Tibial nerve (tissue), 4 donors: ENCODE measurements at places on chromosomes 16 and 17. TPM values are rescaled to one million over a fixed set of nuclear protein-coding genes. Genes with fewer than 3 reads are reported as not detected.
A peak's percentile ranks its signal among the peaks of the same experiment; 100 is the strongest.

DNA sequence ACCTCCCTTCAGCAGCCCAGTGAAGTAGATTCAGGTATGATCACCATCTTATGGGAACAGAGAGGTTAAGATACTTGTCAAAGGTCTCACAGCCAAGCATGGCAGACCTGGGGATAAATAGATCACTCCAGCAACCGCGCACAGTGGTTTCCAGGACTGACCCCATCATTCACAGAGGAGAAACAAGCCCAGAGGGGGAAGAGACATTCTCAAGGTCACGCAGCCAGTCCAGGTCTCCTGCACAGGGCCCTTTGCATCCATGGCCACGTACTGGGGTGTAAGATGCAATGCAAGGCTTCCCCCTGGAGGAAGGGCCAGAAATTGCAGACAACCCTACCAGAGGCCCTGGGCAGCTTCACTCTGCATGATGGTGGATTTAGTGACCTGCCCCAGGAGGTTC, 19.9 kb downstream of the TLE7 start:
- H3K4me3 ChIP-seq, result no peak overlapping the region
- H3K36me3 ChIP-seq, result no peaks in the 10 kb centered on the region
- H3K4me1 ChIP-seq, result no peaks in the 10 kb centered on the region
- no peaks in the 10 kb centered on the region for H3K27me3 ChIP-seq

The HBZ gene
- total RNA-seq, result not detected

DNA sequence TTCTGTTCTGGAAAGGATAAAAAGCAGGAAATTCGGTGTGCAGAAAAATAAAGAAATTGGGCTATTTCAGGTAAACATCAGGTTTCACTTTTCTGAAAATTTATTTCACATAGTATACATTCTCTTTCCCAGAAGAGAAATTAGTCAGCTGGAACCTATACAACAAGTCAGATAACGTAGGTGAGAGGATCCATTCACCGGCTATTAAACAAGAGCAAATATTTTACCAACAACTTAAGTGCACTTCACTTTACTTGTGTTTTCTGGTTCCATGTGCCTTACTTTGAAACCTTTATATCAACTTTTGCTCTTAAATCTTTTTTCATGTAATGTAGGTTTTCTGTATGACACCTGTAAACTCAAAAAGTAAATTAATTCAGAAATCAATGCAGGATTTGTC, 839.7 kb downstream of the CDH11 start:
- no peak for DNase-seq
- no peak overlapping the region for H3K4me3 ChIP-seq
- H3K27ac ChIP-seq, result no peak overlapping the region
- H3K36me3 ChIP-seq, result no peaks in the 10 kb centered on the region
- H3K27me3 ChIP-seq, result no peaks in the 10 kb centered on the region
- no peaks in the 10 kb centered on the region for H3K4me1 ChIP-seq

DNA sequence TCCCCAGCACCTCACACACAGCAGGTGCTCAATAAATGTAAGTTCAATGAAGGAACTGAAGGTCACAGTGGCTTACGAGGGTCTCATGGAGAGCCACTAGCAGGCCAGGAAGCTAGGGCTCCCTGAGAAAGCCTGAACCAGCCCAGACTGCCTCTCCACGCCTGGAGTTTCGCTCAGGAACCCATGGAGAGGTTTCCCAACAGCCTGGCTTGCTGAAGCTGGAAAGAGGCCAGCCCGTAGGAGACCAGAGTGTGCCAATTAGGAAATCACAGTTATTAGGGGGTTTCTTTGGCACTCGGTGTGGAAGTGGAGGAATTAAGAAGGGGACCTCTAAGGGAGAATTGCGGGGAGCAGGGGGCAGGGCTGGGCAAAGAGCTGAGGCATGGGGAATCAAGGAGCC, 36.3 kb upstream of the CACNG1 start:
- no peaks in the 10 kb centered on the region for H3K27me3 ChIP-seq
- no peak overlapping the region for H3K4me3 ChIP-seq
- H3K27ac ChIP-seq, result no peak overlapping the region

The ZPBP2 gene
- total RNA-seq, result not detected

DNA sequence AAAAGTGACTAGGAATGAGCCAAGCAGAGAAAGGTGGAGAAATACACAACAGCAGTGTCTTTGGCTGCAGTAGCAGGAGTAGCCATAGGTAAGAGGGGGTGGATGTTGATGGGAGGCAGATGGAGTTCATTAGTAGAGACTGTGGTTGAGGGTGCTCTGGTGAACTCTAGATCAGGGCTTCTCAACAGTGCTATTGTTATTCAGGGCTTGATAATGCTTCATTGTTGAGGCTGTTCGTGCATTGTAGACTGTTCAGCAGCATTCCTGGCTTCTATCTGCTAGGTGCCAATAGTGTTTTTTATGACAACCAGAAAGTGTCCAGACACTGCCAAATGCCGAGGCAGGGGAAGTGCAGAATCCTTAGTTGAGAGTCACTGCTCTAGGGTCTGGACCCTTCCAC, 3.6 kb downstream of the ALKBH5 start:
- H3K4me3 ChIP-seq, result peak overlapping the region; percentile 94
- H3K36me3 ChIP-seq, result no peaks in the 10 kb centered on the region
- H3K27ac ChIP-seq, result peak overlapping the region; percentile 34
- H3K4me1 ChIP-seq, result no peaks in the 10 kb centered on the region

The ALOXE3 gene
- total RNA-seq, result not detected

The TOP2A gene
- total RNA-seq, result 3.9 TPM

The PRSS21 gene
- total RNA-seq, result not detected

DNA sequence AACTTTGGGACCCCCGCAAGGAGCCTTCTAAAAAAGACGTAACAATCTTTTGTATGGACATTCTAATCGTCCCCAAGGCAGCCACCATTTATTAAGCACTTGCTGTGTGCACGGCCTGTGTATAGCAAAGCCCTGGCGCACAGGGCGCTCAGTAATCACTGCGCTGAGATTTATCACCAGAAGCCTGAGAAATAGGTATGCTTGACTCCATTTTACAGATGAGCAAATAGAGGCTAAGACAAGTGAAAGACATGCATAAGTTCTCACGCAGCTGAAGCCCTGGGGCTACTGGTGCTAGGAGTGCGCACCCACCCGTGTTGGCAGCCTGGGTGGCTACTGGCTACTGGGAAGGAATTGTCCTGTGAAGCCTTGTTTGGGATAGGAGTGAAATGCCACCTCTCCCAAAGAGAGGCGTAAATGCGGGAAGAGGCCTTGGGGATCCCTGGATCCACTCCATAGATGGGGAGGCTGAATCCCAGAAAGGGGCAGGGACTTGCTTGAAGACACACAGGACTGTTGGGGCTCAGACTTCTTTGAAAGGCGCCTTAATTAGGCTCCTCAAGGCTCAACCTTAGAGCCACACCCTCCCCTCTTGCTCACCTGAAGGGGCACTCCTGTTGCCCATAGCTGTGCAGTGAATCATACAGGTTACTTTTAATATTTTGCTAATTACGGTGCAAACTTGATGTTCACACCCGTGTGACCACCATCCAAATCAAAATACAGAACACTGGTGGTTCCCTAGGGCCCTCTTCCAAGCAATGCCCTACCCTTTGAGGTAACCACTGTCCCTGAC, 634 bp upstream of the NATD1 start:
- no peaks in the 10 kb centered on the region for H3K4me1 ChIP-seq
- no peaks in the 10 kb centered on the region for H3K27me3 ChIP-seq
- peak overlapping the region; percentile 85 for H3K27ac ChIP-seq
- H3K4me3 ChIP-seq, result peak overlapping the region; percentile 62
- DNase-seq, result no peak

The GLTPD2 gene
- total RNA-seq, result not detected

GRCh38 chr17:1362964-1363363, 37.1 kb downstream of the YWHAE start:
- peaks cover 47% of the 10 kb centered on the region for H3K4me1 ChIP-seq
- H3K27ac ChIP-seq, result no peak overlapping the region
- H3K27me3 ChIP-seq, result no peaks in the 10 kb centered on the region
- H3K36me3 ChIP-seq, result no peaks in the 10 kb centered on the region
- DNase-seq, result peak; percentile 30
- no peak overlapping the region for H3K4me3 ChIP-seq

DNA sequence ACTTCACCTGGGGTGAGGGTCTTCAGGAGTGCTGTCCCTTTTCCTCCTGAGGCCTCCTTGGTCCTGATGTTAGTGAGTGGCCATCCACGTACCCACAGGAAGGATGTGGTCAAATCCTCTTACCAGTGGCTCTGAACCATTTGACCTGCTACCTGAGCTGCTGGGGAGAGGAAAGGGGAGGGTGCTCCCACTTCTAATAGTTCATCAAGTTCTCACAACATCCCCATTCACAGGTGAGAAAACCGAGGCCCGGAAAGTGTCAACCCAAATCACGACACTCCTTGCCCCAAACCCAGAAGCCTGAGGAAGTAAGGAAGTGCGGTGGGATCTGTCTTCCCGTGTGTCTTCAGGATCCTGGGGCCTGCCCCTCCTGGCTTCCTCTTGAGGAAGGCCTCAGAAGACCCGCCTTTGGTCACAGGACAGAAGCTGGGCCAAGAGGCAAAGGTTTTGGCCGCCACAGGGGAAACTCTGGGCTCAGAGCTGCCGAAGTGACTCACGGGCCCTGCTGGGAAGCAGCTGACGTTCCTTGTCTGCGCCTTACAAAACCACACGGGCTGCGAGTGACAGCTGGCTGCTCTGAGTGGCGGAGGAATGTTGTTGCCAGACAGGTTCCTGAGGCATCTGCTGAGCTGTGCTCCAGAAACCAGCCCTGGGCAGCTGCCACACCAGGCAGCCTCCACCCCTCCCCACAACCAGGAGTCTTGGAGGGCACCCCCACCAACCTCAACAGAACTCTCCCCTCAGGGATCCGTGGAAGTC, 13.9 kb upstream of the KIFC3 start:
- H3K4me1 ChIP-seq, result peaks cover 14% of the 10 kb centered on the region
- H3K27ac ChIP-seq, result no peak overlapping the region
- H3K36me3 ChIP-seq, result no peaks in the 10 kb centered on the region
- H3K4me3 ChIP-seq, result no peak overlapping the region
- no peaks in the 10 kb centered on the region for H3K27me3 ChIP-seq
- DNase-seq, result peak; percentile 40

GRCh38 chr16:83689385-83689831, 118.4 kb upstream of the HSBP1 start:
- no peak overlapping the region for H3K4me3 ChIP-seq
- H3K4me1 ChIP-seq, result peaks cover 12% of the 10 kb centered on the region
- no peak overlapping the region for H3K27ac ChIP-seq
- H3K36me3 ChIP-seq, result no peaks in the 10 kb centered on the region
- H3K27me3 ChIP-seq, result no peaks in the 10 kb centered on the region

The FBXO39 gene
- 0.21 TPM for total RNA-seq

The EVPL gene
- total RNA-seq, result 2.1 TPM

DNA sequence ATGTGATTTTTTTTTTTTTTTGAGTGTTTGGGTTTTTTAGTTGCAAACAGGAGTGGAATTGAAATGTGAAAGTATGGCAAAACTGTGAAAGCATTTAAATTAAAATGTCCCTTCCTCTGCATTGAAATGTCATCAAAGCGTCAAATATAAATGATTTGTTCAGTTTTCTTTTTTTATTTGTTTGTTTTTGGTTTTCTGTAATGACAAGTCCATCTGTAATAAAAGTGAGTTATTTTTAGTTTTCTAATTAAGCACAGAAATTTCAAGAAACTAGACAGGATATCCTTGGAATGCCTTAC, 1.9 kb upstream of the TOB1 start:
- peaks cover 48% of the 10 kb centered on the region for H3K4me1 ChIP-seq
- peaks cover 5% of the 10 kb centered on the region for H3K36me3 ChIP-seq
- H3K27me3 ChIP-seq, result no peaks in the 10 kb centered on the region
- peak overlapping the region; percentile 97 for H3K4me3 ChIP-seq

DNA sequence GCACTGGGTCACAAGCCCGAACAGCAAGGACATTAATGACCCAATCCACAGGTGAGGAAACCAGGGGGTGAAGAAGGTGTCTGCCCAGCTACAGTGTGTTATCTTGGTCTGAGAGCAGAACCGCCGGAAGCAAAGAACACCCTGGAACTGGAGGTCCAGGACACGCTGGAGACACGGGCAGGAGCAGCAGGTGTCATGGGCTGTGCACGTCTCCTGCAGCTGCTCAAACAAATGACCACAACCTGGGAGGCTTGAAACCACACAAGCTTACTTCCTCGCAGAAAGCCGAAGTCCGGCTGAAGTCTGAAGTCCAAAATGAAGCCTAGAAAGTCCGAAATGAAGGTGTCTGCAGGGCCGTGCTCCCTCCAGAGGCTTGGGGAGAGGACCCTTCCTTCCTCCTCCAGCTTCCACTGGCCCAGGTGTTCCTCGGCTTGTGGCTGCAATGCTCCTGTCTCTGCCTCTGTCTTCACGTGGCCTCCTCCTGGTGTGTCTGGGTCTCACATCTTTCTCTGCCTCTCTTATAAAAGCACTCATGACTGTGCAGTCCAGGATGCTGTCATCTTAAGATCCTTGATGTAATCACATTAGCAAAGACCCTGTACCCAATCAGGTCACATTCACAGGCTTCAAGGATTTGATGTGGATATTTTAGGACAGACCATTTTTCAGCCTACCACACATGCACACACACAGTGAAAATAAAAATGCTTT, 351.2 kb downstream of the C16orf95 start:
- no peak overlapping the region for H3K27ac ChIP-seq
- DNase-seq, result no peak
- H3K4me3 ChIP-seq, result no peak overlapping the region
- no peaks in the 10 kb centered on the region for H3K36me3 ChIP-seq
- peaks cover 2% of the 10 kb centered on the region for H3K27me3 ChIP-seq

The SLC13A2 gene
- not detected for total RNA-seq

The OR1A1 gene
- total RNA-seq, result not detected
